ENCODE measurements at places on chromosomes 6 and 20.

- DNase-seq = no peak
Observed at GRCh38 chr20:34110745-34111641, 1.1 kb downstream of the EIF2S2 start.

- DNase-seq = no peak
Observed at GRCh38 chr6:35146453-35146852, 5.3 kb upstream of the TCP11 start.

DNA sequence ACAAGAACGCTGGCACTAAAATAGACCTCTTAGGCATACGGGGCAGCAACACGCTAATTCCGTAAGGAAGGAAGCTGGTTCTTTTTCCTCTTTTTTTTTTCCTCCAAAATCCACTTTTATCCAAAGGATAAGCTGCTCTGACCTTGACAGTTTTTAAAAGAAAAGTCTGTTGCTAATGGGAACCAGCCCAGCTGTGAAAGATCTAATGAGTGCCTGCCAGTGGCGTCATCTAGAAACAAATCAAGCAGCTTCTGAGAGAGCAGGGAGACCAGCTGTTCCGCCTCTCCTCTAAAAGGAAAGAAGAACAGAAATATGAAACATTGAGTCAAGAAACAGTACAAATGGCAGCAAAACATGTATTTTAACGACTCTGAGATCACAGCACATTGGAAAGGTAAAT is 78.6 kb downstream of the FAXC start:
- DNase-seq = no peak

DNA sequence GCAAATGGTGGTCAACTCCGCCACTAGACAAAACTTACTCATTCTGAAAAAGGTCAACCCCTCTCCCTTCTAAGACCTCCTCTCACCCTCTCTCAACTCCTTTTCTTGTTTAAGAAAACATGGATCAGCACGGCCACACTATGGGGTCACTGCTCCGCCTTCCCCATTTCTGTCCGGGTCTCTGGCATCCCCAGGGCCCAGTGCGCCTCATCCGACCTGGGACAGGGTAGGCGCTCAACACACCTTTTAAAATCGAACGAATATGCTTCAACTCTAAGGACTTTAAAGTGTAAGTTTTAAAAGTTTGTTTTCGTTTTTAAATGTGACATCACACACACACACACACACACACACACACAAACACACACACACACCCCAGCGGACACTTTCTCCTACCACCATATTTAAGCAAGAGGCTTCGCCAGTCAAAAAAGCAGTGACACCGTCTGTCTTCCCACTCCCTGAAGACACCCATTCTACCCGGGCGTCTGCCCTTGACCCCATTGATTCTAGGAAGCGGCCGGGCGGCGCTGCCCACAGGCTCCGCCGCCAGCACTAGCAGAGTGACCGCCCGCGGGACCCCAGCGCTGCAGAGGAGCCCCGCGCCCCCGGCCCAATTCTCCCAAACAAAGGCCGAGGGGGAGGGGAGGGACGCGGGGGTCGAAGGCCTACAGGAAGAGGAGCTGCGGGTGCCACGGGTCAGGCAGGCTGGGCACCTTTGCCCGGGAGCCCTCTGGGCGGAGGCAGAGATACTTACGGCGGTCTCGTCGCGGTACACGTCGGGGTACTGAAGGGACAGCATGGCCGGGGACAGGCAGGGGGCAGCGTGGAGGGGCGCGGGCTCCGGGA is 568 bp downstream of the PREP start:
- no peak for DNase-seq

DNA sequence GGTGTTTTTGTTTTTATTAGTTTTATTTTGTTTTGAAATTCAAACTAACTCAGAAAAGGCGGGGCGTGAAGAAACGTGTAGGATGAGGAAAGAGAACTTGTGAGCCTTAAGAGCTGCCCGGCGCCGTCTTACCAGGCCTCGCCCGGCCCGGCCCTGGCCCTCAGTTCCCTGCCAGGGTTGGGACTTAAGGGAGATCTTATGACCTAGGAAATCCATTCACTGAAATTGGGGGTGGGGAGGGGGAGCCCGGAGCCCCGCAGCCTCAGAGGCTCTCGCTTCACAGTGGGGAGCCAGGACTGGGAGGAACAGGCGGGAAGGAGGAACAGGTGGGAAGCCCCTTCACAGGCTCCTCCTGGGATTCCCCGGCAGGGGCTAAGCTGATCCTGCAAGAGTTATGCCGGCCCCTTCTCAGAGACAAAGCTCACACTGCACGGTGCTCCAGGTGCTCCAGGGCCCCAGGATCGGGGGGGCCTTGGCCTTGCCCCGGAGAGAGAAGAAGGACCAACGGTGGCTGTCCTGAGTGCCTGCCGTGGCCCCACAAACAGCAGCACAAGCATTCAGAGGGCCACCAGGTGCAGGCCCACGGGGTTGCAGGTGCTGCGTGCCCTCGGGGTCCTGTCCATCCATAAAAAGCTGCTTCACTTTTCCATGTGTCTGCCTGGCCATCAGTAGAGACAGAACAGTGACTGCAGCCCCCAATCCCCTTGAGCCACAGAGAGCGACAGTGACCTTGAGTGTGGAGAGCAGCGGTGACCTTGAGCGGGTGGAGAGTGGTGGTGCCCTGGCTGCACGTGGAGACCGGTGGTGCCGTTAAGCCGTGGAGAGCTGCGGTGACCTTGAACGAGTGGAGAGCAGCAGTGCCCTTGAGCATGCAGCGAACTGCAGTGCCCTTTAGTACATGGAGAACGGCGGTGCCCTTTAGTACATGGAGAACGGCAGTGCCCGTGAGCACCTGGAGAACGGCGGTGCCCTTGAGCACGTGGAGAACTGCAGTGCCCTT is 152.7 kb downstream of the DLL1 start:
- no peak for DNase-seq

DNA sequence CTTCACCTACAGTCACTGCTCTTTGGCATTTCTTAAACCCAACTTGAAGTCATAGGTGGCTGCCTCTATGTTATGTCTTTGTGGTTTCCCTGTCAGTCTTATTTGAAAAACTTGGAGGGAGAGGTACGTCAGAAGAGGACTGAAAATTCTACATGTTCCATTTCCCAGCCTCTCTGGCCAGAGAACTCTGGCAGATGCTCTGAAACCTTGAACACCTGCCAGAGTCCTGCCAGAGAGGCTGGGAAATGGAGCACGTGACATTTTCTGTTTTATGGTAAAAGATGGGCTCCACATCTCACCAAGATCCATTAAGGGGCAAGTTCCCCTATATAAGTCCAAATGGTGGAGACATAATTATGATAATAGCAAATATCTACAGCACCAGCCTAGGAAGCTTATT is 99.5 kb downstream of the MAFB start:
- DNase-seq = no peak

DNA sequence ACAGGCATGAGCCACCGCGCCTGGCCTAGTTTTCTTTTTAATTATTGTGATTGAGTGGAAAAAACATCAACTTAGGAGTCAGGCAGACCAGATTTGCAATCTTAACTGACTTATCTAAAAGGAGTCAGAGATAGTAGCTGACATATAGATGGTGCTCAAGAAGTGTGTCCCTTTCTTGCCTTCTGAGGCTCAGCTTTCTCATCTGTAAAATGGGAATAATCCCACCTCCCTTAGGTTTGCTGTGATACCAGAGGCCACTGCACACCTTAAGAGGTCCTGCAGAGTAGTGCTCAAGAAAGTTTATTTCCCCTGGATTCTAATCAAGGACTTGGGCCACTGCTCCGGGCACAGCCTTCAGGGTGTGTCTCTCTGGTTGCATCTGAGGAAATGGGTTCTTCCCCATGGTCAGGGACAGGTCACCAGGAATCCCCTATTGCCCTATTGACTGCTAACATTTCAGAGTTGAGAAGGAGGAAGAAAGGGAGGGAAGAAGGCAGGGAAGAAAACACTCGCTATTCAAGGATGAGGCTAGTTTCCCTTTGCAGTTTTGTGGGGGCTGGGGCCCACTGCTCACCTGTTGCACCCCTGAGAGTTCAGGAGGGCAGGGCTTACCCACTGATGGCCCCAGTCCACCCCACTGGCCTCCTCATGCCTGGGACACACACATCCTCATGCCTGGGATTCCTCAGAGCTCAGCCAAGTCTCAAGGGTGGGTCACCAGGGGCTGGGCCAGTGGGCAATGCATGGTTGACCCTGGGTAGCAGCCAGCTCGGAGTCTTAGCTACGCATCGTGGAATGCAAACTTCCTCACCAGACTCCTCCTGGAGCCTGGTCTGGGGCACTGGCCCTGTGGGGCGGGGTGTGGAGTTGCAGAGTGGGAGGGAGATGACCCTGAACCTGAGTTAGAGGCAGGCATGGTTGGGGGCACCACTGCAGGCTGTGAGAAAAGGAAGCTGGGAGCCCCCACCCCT is 21.2 kb downstream of the C6orf132 start:
- DNase-seq = no peak

DNA sequence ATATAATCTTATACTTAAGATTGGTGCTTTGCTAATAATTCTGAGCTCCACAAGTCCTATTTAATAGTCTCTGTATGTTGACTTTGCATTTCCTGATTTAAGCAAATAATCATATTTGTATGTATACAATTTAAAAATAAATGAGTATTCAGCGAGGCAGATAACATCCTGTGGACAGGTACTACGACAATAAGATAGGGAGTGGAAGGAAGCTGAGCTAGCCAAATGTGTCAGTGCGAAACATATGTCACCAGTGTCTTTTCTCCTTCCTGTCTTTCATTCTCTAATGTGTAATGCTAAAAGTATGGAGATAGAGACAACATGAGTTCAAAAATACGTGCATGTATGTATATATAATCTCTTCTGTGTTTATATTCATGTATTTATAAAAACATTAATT is 359.6 kb upstream of the KCNQ5 start:
- DNase-seq = no peak

DNA sequence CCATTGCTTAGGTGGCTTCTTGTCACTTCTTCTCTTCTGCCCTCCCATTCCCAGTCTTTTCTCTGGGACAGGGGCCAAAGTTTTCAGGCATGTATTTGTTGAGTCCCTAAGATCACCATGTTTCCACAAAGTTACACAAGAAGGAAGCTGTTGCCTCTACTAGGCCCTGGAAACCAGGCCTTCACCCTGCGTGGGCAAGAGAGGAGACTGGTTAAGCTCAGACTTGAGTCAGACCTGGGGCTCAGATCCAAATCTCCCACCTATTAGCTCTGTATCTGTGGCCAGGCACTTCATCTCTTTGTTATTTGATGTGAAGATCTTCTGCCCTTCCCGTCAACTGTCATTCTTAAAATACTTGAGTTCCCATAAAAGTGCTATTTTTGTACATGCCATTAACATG is 154.6 kb downstream of the SASH1 start:
- no peak for DNase-seq

- DNase-seq = no peak
Observed at GRCh38 chr6:84811351-84811750, 47.0 kb upstream of the TBX18 start.

Measured in NCI-H2081 treated with DMSO at 0.1 percent for 48 hours (cell line).